ENCODE measurements at places on chromosomes 12 and 14.

- no peak for DNase-seq
- no peaks in the 10 kb centered on the region for H3K36me3 ChIP-seq
- no peak overlapping the region for H3K4me3 ChIP-seq
- H3K27me3 ChIP-seq: no peaks in the 10 kb centered on the region
These were observed 16.2 kb upstream of the COX6A1 start for GRCh38 chr12:120421701-120422100.

- H3K4me1 ChIP-seq: no peaks in the 10 kb centered on the region
- no peak overlapping the region for H3K4me3 ChIP-seq
- H3K27me3 ChIP-seq: no peaks in the 10 kb centered on the region
- H3K27ac ChIP-seq: no peak overlapping the region
These were observed 63.4 kb upstream of the SLCO1C1 start for GRCh38 chr12:20631711-20632110.

DNA sequence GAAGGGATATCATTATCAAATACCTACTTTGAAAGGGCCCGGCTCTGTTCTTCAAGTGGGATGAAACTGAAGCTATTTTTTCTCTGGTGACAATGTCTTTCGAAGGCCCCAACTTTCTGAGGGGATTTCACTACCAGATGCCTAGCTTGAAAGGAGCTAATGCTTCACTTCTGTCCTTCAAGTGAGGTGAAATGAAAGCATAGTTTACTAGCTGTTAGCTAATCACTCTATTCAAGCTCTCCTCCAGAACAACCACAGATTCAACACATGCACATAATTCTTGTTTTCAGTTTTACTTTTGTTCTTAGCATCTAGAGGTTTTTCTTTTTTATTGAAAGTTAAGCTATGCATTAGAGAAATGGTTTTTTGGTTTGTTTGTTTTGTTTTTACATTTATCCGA lies 571.4 kb downstream of the NOVA1 start:
- no peaks in the 10 kb centered on the region for H3K27me3 ChIP-seq
- H3K27ac ChIP-seq: no peak overlapping the region
- H3K4me3 ChIP-seq: no peak overlapping the region
- DNase-seq: no peak
- H3K4me1 ChIP-seq: no peaks in the 10 kb centered on the region

DNA sequence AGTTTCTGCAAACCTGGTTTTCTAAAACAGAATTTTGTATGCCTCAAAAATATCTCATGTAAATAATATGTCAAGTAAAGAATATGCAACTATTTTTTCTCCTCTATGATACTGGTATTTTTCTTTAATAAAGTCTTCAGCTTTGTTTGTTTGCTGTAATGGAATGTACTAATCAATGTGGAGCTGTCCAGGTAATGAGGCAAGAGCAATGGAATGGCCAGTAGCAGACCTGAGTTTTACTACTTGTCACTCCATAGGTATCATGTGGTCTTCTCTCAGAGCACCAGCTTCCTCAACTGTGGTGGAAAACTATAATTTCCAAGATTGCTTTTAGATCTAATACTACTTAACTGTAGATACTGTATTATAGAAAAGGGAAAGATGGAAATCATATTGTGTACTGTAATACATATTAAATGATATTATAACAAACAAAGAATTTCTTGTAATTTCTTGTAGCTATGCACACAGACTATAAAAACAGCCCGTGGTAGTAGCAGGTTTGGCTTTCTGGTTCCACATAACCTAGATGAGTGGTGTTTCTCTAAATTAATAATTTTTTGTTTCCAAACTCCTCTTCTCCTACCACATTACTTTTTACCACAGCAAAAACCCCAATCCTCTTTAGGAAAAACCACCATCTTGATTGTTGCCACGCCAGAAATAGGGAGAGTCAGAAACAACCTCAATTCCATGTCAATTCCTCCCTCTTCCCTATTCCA lies 70.6 kb downstream of the KIF21A start:
- no peaks in the 10 kb centered on the region for H3K4me1 ChIP-seq
- no peak for DNase-seq
- no peak overlapping the region for H3K4me3 ChIP-seq
- H3K36me3 ChIP-seq: no peaks in the 10 kb centered on the region
- no peaks in the 10 kb centered on the region for H3K27me3 ChIP-seq

DNA sequence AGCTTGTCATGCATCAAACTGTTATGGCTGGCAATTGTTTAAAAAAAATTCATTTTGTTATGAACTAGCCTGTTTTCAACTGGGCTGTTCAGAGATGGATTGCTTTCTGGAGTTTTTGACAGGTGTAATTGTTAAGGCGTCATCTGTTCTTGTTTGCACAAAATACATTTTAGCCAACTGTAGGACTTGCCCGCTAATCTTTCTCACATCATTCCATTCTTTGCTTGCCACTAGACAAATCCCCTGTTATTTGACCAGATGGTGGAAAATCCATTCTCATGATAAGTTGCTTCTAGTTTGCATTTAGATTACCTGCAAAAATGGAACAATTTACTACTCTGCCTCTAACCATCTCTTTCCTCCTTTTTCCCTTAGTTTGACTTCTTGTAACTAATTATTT lies 114.3 kb downstream of the NPAS3 start:
- no peaks in the 10 kb centered on the region for H3K4me1 ChIP-seq
- no peak overlapping the region for H3K27ac ChIP-seq
- H3K27me3 ChIP-seq: no peaks in the 10 kb centered on the region
- DNase-seq: no peak
- no peaks in the 10 kb centered on the region for H3K36me3 ChIP-seq

DNA sequence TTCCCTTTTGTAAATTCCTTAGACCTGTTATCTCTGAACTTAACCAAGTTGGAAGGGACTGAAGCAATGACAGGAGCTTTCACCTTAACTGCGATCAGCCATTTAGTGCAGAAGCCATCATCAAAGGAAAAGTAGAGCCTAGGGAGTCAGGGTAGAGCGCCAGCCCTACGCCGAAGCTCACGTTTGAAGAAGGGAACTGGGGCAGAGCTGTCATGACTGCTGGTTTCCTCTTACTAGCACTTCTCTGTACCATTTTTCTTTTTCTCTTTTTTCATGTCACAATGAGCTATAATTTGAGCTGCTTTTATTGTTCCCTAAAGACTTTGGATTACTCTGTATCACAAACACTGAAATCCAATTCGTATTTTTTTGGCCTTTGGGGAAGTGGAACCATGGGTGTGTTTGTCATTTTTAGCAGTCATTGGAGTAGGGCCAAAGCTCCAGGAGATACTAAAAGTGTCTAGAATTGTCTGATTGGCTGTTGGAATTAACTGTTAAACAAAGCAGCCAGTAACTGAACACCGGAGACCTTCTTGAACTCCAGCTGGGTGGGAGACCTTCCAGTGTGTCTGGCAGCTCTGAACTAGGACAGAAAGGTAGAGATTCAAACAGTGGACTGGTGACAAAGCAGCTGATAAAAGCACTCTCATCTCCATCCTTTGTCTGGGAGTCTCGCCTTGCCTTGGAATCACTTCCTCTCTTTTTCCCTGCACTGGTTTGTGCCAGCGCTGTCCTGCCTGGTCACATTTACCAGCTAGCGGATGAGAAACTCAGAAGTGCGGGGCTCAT lies 9.1 kb downstream of the MTRFR start:
- no peaks in the 10 kb centered on the region for H3K27me3 ChIP-seq
- no peaks in the 10 kb centered on the region for H3K36me3 ChIP-seq
- no peak overlapping the region for H3K4me3 ChIP-seq

- H3K27ac ChIP-seq: no peak overlapping the region
- no peak overlapping the region for H3K4me3 ChIP-seq
- no peaks in the 10 kb centered on the region for H3K4me1 ChIP-seq
- no peak for DNase-seq
These were observed 26.0 kb downstream of the XRCC3 start for GRCh38 chr14:103688906-103689902.

DNA sequence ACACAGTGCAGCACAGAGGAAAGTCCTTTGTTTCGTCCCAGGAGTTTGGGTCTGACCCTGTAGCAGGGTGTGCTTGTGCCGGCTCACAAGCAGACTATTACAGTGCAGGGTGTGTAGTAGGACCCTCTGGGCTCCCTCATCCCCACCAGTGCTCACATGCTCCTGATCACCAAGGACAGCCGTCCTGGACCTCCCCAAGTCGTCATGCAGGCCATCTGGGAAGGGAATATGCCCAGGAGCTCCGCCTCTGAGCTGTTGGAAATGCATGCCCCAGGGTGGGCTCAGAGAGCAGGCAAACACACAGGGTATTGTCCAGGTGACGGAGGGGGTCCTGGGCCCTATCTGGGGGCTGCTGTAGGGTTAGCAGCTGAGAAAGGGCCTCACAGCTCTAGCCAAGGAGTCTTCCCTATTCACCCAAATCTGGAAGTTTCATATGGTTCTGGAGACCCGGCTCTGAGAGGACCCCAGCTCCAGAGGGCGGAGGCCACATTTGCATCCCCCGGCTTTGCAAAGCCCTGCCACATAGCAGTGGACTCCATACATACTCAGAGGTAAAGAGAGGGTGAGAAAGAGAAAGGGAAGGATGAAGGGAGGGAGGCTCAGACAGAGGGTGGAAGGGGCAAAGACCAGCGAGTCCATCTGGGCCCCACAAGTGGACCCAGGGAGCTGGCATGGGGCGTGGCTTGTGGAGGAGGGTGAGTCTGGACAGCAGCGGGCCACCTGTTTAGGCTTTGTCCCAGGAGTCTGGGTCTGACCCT lies 53.5 kb upstream of the PPP2R5C start:
- DNase-seq: no peak
- H3K4me3 ChIP-seq: no peak overlapping the region
- peaks cover 34% of the 10 kb centered on the region for H3K4me1 ChIP-seq
- peaks cover 26% of the 10 kb centered on the region for H3K27me3 ChIP-seq
- no peaks in the 10 kb centered on the region for H3K36me3 ChIP-seq

DNA sequence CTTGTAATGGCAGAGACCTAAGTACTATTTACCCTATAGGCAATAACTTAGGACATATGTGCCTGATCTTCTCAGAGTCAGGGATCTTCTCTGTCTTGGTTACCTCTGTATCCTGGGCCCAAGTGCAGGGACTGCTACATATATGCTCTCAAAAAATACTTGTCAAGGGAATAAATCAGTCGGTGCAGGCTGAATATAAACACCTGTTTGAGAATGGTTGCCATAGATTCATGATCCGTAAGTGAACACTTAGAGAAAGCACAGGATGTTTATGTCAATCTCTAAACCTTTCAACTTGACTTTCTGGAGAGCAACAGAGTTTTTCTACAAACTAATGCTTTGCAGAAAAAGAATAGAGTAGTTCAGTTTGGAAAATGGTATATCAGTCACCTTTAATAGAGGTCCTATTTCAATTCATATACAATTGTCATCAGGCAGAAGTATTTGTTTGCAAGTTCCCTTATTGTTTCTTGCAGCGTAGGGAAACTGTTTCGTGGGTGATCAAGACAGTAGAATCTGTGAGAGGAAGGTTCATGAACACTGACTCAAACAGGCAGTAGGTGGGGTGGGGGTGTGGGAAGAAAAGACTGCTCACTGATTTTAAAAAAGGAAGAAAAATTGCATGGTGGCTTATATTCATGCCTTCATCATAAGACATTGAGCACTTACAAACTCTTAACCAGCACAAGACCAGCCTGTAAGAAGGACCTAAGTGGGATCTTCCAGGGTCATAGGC lies 6.0 kb upstream of the UBE2N start:
- no peak for DNase-seq
- H3K4me3 ChIP-seq: no peak overlapping the region
- H3K36me3 ChIP-seq: no peaks in the 10 kb centered on the region
- no peak overlapping the region for H3K27ac ChIP-seq
- no peaks in the 10 kb centered on the region for H3K27me3 ChIP-seq
- peaks cover 4% of the 10 kb centered on the region for H3K4me1 ChIP-seq

GRCh38 chr14:102222751-102223150 lies 82.2 kb downstream of the MOK start:
- no peak for DNase-seq
- H3K36me3 ChIP-seq: no peaks in the 10 kb centered on the region
- no peaks in the 10 kb centered on the region for H3K27me3 ChIP-seq
- no peaks in the 10 kb centered on the region for H3K4me1 ChIP-seq
- no peak overlapping the region for H3K27ac ChIP-seq

DNA sequence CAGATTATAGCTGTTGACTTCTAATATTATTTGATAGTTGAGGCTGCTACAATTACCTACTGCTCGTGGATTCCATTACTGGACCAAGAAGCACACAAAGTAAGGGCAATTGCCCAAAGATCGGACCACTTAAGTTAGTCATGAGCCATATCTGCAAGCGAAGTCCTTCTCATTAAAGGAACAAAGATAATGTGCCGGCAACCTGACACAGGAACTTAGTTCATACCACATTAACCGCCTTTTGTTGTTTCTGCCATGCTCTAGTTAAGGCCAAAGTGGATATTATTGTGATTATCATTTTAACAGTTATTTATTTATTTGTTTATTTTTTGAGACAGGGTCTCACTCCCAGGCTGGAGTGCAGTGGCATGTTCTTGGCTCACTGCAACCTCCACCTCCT lies 38.1 kb upstream of the TMED10 start:
- no peaks in the 10 kb centered on the region for H3K27me3 ChIP-seq
- DNase-seq: no peak
- H3K27ac ChIP-seq: no peak overlapping the region
